ENCODE measurements at places on chromosomes 11 and 22.

DNA sequence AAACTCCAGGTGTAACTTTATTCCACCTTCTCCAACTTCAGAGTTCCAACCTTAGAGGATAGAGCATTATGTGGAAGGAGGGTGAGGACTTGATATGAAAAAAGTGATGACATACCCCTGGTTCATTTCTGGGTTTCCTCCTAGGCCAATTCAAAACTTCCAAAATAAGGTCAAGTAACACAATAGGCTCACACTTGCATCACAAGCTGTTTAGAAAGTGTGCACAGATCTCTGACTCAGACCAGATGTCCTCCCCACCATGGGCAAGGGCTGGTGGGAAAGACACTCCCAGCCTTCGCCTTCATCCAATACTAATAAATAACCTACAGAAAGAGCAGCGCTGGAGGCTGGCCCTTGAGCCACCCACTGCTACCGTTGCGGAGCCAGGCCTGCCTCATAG lies 5.8 kb upstream of the BUD13 start:
- no peak for DNase-seq

DNA sequence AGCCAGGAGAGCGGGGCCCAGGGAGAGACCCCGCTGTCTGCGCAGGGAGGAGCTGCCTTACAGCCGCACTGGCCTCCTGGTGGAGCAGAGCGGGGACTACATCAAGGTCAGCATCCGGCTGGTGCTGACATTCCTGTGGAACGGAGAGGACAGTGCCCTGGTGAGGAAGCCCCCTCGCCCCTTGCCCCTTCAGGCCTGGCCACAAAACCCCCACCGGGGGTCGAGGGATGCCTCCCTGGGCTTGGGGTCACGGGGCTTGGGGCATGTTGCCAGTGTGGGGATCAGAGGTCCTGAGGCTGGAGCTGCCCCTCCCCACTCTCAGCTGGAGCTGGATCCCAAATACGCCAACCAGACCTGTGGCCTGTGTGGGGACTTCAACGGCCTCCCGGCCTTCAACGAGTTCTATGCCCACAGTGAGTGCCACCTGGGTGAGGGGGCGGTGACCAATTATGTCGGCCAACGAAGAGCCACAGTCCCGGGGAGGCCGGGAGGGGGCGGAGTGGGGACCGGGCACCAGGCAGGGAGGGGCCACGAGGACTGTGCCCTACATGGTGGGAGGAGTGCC lies 4.2 kb downstream of the MUC5B start:
- no peak for DNase-seq

DNA sequence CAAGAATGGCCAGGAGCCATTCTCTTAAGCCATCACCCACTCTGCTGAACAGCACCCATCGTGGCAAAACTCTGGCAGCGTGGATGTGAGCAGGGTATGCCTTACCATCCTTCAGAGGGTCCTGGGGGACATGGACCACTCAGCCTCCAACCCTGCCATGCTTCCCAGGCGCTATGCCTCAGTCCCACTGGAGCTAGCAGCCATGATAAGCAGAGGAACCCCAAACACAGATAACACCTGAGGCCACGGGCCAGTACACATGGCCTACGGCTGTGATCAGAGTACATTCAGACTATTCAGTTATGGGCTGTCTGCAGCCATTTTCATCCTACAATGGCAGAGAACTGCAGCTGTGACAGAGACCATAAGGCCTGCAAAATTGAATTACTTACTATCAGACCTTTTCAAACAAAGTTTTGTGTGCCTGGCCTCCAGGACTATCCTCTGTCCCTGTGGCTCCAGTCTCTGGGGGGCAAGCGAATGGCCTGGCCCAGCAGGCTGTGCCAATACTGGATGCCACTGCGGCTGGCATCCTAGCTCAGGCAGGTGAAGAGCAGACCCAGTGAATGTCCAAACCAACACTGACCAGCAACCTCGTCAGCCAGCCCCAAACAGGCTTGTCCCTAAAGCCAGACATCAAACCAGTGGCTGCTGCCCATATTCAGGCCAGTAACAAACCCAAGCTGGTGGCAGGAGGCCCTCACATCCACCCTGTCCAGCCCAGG lies 6.9 kb downstream of the ARVCF start:
- no peak for DNase-seq

DNA sequence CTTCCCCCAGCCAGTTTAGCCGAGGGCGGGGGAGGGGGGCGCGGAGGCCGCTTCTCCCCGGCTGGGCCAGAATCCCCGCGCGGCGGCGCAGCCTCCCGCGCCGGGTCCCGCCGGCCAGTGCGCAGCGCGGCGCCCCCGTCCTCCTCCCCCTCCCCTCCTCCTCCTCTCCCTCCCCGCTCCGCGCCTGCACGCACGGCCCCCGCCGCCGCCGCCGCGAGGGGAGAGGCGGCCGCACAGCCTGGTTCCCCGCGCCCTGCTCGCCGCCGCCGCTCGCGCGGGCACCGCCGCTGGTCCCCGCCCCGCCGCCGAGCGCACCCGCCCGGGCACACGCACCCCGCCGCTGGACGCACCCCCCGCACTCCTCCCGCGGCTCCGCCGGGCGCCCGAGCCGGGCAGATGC lies at the start of gene FLRT1:
Gene FLRT1, plus strand, starts transcription at position 356 of the 400 bp plus-strand sequence. CDS start 80,337 bp downstream, outside the sequence.
- no peak for DNase-seq

DNA sequence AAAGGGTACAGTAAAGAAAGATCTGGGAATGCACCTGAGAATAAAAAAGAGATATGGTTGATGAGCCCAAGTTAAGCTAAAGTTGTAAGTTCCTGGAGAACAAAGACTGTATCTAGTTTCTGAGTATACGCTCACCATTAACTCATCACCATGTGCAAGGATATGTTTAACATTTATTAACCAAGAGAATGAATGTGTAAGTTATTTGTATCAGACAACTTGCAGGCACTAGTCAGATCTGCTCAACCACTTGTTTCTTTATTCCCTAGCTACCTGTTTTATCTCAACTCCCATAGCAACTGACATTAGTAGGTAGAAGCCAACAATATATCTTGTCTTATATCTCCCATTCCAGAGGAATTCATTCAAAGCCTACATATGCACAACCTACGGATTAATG lies 74.9 kb upstream of the KCNA4 start:
- no peak for DNase-seq

DNA sequence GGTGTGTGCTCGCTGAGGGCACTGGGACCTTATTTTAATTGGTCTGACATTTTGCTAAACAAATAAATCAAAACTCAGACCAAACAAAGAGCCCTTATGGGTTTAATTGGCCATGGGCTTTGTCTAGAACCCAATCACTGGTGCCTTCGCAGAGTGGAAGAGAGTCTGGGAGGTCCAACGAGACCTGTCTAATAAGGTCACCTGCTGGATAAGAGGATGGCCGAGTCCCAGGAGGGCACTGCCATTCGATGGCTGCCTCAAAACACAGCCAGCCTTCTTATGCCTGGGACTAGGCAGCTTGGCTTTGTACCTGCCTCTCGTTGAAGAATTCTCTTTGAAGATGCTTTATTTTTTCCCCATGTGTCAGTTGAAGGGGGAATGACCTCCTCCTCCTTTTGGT lies 171.1 kb downstream of the CEP164 start:
- no peak for DNase-seq

DNA sequence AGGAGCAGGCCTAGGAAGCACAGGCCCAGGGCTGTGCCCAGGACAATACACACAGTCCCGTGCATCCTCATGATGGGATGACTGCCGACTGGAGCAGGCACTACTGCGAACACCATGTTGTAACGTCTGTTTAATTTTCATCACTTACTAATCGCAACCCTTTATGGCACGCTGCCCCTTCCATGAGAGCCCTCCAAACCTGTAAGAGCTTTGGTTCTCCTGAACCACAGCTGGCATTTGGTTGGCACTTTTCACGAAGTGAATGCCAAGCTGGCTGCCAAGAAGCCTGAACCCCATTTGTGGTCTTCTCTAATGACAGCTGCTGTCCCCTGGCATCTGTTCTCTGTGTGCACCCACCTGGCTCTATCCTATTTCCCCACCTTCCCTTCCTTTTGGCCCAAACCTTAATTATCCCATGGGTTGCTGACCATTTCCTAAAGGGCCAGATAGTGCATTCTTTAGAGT lies 36.5 kb downstream of the APOL1 start:
- no peak for DNase-seq

GRCh38 chr11:59106363-59107336 lies at the start of gene FAM111B:
Gene FAM111B (plus strand): TSS chr11:59107237. CDS start chr11:59109626, 2,389 bp downstream.
- DNase-seq: peak; percentile 90

- DNase-seq: no peak
These were observed 2.0 kb downstream of the PAAF1 start for GRCh38 chr11:73878771-73879170.

GRCh38 chr11:44638032-44638431 lies 72.6 kb downstream of the CD82 start:
- no peak for DNase-seq

- DNase-seq: no peak
These were observed 6.0 kb downstream of the OR10Q1 start for GRCh38 chr11:58222721-58223120.

DNA sequence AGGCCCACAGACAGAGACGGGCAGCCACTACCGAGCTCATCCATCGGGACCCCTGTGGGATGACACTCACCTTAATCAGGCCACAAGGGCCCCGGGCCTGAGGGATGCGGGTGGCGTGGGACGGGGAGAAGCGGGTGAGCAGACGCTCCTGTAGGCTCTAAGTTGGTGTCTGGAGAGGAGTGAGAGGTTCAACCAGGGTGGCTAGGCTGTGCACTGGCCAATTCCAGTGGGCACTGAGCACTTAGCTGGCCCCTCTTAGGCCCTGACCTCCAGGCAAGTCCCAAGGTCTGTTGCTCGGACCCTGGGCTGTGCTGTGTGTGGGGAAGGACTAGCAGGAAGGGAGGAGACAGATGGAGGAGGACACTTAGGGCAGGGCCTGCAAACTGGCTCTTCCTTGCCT lies 139.3 kb downstream of the ST3GAL4 start:
- DNase-seq: no peak

- DNase-seq: no peak
These were observed 12.3 kb upstream of the WNT11 start for GRCh38 chr11:76218449-76219178.

GRCh38 chr11:75507571-75507970 lies 18.2 kb downstream of the GDPD5 start:
- DNase-seq: no peak

- DNase-seq: no peak
These were observed 78.4 kb upstream of the WNT7B start for GRCh38 chr22:46055181-46055875.

DNA sequence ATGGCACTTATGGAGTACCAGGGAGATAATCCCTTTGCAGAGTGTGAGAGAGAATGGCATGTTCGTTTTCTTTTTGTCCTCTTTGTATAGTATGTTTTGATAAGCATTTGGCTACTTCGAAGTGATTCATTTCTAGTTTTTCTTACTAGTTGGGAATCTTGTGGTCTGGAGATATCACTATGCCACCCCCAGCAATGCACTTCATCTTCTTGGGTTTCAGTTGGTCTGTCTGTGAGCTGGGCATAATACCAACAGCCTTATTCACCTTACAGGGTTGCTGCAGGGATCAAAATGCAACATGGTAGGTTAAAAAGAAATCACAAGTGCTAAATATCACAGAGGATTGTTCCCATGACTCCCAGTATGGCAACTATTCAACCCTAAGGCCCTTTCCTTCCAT lies 387.8 kb upstream of the CADM1 start:
- no peak for DNase-seq

DNA sequence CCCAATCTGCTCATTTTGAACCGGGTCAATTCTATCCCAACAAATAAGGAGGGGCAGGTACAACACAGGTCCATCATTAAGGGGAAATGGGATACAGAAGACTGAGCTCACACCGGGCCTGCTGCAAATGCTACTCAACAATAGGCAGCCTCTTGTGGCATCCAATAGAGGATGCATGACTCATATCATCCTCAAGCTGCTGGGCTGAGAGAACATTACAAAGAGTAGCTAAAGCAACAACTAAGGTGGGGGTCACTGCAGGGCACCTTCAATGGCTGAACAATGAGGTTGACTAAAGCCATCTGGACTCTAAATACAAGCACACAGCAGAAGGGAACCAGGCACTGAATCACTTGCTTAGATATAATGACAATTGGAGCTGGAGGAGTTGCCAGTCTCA lies 130.1 kb upstream of the SYN3 start:
- DNase-seq: no peak

DNA sequence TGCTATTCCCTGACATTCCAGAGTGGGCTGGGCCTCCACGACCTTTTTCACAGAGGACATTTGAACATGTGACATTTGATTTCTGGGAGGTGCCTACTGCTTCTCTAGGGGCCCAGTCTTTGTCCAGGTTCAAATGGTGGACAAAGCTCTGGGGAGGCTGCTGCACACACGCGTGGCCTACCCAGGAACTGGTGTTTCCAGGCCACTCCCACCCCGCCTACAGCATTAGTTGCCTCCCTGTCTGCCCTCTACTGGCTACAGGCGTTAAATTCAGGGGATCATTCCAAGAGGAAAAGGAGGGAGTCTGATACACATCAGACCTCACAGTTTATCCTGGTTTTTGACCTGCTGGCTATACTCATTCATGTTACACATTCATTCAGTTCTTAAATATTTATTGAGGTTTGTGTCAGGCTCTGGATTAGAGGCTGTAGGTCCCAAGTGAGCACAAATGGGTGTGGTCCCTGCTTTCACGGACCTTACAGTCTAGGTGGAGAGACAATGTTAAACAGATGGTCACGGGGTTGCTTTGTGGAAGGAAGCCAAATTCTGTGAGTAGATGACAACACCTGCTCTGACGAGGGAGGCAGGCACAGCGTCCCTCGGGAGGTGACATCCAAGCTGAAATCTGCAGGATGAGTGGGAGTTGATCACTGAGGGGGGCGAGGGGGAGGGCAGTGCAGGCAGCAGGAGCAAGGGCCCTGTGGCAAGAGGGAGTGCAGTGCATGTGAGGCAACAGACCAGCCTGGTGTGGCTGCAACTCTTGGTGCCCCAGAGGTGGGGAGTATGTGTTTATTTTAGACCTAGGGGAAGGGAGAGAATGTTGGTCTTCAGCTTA lies 11.8 kb downstream of the TUB start:
- DNase-seq: peak; percentile 37

DNA sequence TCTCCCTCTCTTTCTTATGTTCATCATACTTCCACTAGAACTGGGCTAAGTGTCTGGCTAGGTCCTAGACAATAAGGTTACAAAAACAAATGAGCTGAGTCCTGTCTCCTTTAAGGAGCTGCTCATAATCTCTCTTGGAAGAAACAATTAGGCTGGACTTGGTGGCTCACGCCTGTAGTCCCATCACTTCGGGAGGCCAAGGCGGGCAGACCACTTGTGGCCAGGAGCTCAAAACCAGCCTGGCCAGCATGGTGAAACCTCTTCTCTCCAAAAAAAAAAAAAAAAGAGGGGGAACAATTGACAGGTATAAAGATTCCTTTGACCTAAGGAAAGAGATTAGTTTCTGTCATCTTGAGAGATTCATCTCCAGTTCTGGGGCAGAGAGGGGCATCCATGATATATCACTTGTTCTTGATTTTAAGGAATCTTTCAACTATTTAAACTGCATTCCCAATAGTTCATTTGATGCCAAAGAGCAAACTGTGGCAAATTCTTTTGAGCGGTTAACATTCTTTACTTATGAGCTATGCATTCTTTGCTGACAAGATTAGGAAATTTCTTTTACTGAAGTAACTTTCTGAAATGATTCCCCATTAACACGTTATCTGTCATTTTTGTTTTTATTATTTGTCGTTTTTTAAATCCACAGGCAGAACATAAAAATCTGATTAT lies 125.5 kb downstream of the C11orf87 start:
- DNase-seq: no peak
